Neural progenitor cell (in vitro differentiated cells): ENCODE measurements at places on chromosomes 7 and 10. TPM values are rescaled to one million over a fixed set of nuclear protein-coding genes. Genes with fewer than 3 reads are reported as not detected.
A peak's percentile ranks its signal among the peaks of the same experiment; 100 is the strongest.

DNA sequence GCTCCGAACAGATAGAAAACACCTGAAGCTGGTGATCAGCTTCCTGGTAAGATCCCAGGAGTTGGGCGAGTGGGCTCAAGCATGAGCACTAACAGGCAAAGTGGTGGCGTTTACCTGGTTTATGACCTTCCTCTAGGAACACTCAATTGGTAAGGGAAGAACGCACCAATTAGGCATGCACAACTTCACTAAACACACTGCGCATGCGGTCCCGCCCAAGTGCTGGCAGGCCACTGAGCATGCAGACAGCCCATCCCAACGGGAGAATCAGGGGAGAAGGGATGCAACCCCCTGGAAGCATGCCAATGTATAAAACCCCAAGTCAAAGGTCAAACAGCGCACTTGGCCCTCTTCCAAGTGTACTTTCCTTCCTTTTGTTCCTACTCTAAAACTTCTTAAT, 70.4 kb downstream of the LYZL2 start:
- no peak overlapping the region for H3K4me3 ChIP-seq
- no peaks in the 10 kb centered on the region for H3K27me3 ChIP-seq
- no peak for DNase-seq
- peaks cover 4% of the 10 kb centered on the region for H3K4me1 ChIP-seq

DNA sequence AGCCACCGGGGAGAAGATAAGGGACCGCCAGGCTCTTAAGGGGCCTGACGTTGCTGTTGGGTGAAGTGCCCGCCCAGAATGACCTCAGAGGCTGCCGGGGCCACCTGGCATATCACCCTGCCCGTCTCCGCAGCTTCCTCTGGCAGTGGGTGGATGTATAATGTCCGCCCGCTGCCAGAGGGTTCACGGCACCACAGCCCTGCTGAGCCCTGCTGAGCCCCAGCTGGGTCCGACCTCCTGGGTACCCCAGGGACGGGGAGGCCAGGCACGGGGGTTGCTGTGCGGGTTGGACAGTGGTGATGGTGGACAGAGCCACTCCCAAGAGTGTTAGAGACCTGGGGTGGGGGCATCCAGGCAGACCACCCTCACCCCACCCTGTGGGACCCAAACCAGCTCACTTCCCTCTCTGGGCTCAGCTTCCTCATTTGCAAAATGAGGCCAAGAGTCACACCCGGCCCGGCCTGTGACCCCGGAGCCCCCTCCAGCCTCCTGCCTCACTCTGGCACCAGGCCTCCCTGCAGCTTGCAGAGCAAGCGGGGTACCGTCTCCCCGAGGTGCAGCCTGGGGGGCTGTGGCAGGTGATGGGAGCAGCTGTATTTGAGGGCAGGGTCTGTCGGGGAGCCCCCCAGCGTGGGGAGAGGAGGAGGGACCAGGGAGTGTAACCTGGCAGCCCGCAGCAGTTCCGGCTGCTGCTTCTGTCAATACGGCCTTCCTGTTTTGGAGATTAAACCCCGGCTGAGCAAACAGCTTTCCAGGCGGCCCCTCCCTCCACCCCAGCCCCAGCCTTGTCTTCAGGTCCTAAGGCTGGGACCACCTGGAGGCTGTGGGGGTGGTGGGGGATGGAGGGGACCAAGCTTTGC, 8.4 kb upstream of the LFNG start:
- peaks cover 44% of the 10 kb centered on the region for H3K4me1 ChIP-seq
- H3K27me3 ChIP-seq = no peaks in the 10 kb centered on the region
- H3K27ac ChIP-seq = no peak overlapping the region
- no peak overlapping the region for H3K4me3 ChIP-seq
- H3K36me3 ChIP-seq = no peaks in the 10 kb centered on the region
- DNase-seq = peak; percentile 47

Gene TRIM4
- 0.03 TPM in 1 of 2 replicates, not detected in the other for total RNA-seq

DNA sequence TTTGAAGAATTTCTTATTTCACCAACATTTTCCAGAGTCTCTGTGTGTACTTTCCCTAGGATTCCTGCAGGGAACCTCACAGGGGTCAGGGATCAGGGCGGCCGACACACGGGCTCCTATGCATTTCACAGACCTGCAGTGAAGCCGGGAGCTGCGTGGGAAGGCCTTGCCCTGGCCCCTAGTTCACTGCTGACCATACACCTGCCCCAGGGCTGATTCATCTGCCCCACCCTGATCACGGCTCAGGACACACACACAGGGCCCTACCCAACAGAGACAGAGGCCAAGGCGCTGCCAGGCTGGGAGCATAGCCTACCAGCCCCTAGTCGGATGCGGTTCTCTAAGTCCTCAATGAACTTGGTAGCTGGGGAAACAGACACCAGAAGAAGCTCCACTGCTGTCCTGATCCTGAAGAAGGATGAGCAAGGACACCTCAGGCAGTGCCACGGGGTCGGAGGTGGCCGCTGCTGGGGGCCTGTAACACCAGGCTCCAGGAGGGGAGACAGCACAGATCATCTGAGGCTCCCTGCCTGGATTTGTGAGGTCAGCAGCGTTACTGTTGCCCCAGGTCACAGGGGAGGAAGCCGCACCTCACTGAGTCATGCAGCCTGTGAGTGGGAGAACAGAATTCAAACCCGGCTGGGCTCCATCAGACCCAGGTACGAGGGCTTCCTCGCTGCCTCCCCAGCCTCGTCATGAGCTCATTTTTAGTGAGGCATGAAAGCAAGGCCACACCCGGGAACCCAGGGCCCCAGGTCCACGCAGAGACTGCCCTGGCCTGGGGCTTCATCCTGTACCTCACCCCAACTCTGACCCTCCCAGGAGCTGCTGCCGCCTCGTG, 278.8 kb upstream of the PPP2R2D start:
- no peak overlapping the region for H3K4me3 ChIP-seq
- H3K27ac ChIP-seq = no peak overlapping the region
- H3K27me3 ChIP-seq = no peaks in the 10 kb centered on the region
- DNase-seq = no peak
- H3K4me1 ChIP-seq = no peaks in the 10 kb centered on the region
- no peaks in the 10 kb centered on the region for H3K36me3 ChIP-seq

Gene NPY
- total RNA-seq = not detected in 2 replicates

DNA sequence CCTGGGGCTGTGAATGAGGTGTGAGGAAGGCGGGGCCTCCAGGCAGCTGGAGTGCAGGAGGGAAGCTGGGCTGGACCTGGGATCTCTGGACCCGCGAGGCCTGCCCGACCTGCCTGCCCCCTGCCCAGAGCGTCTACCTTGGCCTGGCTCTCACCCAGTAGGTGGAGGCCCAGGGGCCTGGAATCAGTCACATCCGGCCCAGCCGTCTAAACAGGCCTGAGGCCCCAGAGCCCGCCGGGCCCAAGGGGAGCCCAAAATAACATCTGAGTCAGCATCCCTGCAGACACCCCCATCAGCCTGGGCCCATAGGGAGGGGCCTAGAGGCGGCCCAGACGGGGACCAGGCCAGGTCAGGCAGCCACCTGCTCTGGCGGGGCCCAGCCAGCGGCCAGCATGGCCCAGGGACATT, 15.1 kb upstream of the ELN start:
- no peak overlapping the region for H3K27ac ChIP-seq
- no peak overlapping the region for H3K4me3 ChIP-seq
- H3K36me3 ChIP-seq = no peaks in the 10 kb centered on the region
- no peak for DNase-seq
- no peaks in the 10 kb centered on the region for H3K27me3 ChIP-seq
- peaks cover 8% of the 10 kb centered on the region for H3K4me1 ChIP-seq

DNA sequence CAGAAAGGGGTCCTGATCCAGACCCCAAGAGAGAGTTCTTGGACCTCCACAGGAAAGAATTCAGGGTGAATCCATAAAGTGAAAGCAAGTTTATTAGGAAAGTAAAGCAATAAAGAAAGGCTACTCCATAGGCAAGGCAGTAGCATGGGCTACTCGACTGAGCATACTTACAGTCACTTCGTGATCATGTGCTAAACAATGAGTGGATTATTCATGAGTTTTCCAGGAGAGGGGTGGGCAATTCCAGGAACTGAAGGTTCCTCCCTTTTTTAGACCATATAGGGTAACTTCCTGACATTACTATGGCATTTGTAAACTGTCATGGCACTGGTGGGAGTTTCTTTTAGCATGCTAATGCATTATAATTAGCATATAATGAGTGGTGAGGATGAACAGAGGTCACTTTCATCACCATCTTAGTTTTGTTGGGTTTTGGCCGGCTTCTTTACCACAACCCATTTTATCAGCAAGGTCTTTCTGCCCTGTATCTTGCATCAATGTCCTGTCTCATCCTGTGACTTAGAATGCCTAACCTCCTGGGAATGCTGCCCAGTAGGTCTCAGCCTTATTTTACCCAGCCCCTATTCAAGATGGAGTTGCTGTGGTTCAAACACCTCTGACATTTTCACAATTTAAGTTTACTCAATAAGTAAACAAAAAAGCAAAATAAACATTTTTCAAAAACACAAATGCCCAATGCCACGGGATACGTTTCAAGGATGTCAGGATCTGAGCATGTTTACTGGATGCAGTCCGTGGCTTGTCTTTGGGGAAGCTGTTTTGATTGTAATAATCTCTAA, 37.0 kb downstream of the ALOX5 start:
- no peaks in the 10 kb centered on the region for H3K27me3 ChIP-seq
- no peaks in the 10 kb centered on the region for H3K4me1 ChIP-seq
- H3K27ac ChIP-seq = no peak overlapping the region
- DNase-seq = no peak
- no peaks in the 10 kb centered on the region for H3K36me3 ChIP-seq

Gene COL17A1
- total RNA-seq = 1.5 and 2.3 TPM in 2 replicates

GRCh38 chr7:105896407-105896911, 20.1 kb upstream of the ATXN7L1 start:
- no peaks in the 10 kb centered on the region for H3K36me3 ChIP-seq
- DNase-seq = no peak
- H3K4me1 ChIP-seq = no peaks in the 10 kb centered on the region
- no peaks in the 10 kb centered on the region for H3K27me3 ChIP-seq

- no peak overlapping the region for H3K27ac ChIP-seq
- H3K4me3 ChIP-seq = no peak overlapping the region
- no peaks in the 10 kb centered on the region for H3K27me3 ChIP-seq
- H3K4me1 ChIP-seq = no peaks in the 10 kb centered on the region
- H3K36me3 ChIP-seq = no peaks in the 10 kb centered on the region
These were observed 220.0 kb downstream of the AGMO start for GRCh38 chr7:15341817-15342216.

DNA sequence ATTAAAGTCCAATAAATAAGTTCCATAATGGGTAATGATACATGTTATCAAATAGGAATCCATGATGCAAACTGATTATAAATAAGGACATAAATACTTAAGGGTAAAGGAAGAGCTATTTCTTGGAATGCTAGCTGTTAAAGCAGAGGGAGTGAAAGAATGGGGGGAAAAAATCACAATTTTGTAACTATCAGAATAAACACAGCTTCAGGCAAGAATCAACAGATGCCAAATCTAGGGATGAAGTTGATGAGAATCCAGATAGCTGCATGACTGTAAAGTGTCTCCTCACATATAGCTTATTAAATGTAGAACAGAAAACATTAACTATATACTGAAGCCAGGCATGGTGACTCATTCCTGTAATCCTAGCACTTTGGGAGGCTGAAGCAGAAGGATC, 4.9 kb downstream of the IPMK start:
- peaks cover 8% of the 10 kb centered on the region for H3K27me3 ChIP-seq
- no peak for DNase-seq
- peaks cover 19% of the 10 kb centered on the region for H3K4me1 ChIP-seq
- H3K36me3 ChIP-seq = no peaks in the 10 kb centered on the region

Gene FAM180A
- not detected in 2 replicates for total RNA-seq

GRCh38 chr7:102933763-102934162, 21.0 kb downstream of the LRRC17 start:
- no peaks in the 10 kb centered on the region for H3K27me3 ChIP-seq
- H3K27ac ChIP-seq = peak overlapping the region; percentile 97
- H3K4me3 ChIP-seq = peak overlapping the region; percentile 2
- peaks cover 32% of the 10 kb centered on the region for H3K4me1 ChIP-seq

Gene NRCAM
- 37.2 and 104 TPM in 2 replicates for total RNA-seq

GRCh38 chr10:123074215-123074614, 61.6 kb upstream of the HMX3 start:
- H3K27ac ChIP-seq = no peak overlapping the region
- no peaks in the 10 kb centered on the region for H3K27me3 ChIP-seq
- peaks cover 9% of the 10 kb centered on the region for H3K4me1 ChIP-seq
- no peak overlapping the region for H3K4me3 ChIP-seq
- no peak for DNase-seq
- no peaks in the 10 kb centered on the region for H3K36me3 ChIP-seq

Gene BLNK
- total RNA-seq = not detected in 2 replicates

GRCh38 chr10:91201213-91201996, 19.1 kb upstream of the PCGF5 start:
- H3K27ac ChIP-seq = no peak overlapping the region
- DNase-seq = no peak
- H3K36me3 ChIP-seq = no peaks in the 10 kb centered on the region
- H3K4me3 ChIP-seq = no peak overlapping the region
- peaks cover 6% of the 10 kb centered on the region for H3K4me1 ChIP-seq

Gene CALHM1
- 0.06 TPM in 1 of 2 replicates, not detected in the other for total RNA-seq

Gene CUZD1
- 0.43 and 0.74 TPM in 2 replicates for total RNA-seq

GRCh38 chr7:139799586-139799985, 21.8 kb upstream of the HIPK2 start:
- no peak overlapping the region for H3K27ac ChIP-seq
- no peaks in the 10 kb centered on the region for H3K27me3 ChIP-seq
- no peak overlapping the region for H3K4me3 ChIP-seq
- no peak for DNase-seq
- H3K4me1 ChIP-seq = peaks cover 7% of the 10 kb centered on the region

DNA sequence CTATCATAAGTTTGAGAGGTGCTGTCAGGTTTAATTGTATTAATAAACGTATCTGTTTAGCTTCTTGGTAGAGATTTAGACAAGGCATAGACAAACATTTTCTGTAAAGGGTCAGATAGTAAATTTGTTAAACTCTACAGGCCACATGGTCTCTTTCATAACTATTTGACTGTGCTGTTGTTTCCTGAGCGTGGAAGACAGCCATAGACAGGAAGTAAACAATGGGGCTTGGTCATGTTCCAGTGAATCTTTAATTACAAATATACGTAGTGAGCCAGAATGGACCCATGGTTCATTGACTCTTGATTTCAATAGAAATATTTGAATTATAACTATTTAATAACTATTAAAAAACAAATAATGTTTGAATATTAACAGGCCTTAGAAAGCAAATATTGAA, 451.1 kb downstream of the SH2D4B start:
- no peak overlapping the region for H3K4me3 ChIP-seq
- H3K36me3 ChIP-seq = no peaks in the 10 kb centered on the region
- H3K4me1 ChIP-seq = no peaks in the 10 kb centered on the region
- DNase-seq = no peak
- no peaks in the 10 kb centered on the region for H3K27me3 ChIP-seq
- no peak overlapping the region for H3K27ac ChIP-seq

DNA sequence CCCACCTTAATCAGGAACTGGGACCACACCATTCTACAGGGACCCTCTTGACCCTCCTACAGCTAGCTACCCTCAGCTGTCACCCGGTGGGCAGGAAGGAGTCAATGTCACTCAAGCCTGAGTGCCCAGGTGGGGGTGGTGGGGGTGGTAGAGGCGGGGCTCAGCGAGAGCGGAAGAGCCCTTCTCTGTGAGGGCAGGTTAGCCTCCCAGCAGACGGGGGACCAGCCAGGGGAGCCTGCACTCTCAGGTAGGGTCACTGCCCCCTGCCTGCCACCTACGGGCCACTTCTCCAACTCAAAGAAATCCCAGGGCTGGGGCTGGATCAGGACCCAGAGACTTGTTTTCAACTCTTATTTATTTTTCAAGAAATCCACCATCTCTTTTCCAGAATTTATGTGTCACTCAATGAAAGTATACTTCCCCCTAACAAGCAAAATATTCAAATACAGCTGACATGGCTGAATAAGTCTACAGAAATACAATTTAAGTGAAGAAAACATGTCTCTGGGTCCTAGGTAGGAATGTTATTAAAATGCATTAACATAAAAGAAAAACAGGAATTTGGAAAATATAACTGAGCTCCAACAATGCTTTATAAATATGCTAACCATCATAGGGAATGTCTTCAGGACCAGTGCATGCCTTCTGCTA, 63.4 kb upstream of the DDC start:
- no peak overlapping the region for H3K4me3 ChIP-seq
- peak; percentile 16 for DNase-seq
- peaks cover 10% of the 10 kb centered on the region for H3K4me1 ChIP-seq
- H3K36me3 ChIP-seq = no peaks in the 10 kb centered on the region
- no peaks in the 10 kb centered on the region for H3K27me3 ChIP-seq

Gene CACNA2D1
- total RNA-seq = 1.5 and 1.8 TPM in 2 replicates
